ENCODE measurements at places on chromosomes 2 and 18. TPM values are rescaled to one million over a fixed set of nuclear protein-coding genes. Genes with fewer than 3 reads are reported as not detected.

DNA sequence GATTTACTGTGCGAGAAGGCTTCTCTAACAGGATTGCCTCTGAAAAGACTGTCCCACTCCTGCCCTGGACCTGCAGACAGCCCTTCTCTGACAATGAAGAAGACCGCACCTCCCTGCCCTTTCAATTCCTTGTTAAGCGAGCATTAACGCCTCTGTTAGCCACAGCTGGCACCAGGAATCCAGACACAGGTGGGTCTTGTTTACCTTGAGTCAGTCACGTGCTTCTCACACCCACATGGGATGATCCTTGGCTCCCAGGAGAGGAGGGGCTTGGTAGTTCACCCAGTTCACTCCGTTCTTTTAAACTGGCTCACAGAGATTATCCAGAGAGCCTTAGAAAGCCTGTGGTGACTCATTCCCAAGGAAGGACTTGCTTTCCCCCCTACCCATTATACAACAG is 410.5 kb upstream of the MEIS1 start:
- DNase-seq: no peak

DNA sequence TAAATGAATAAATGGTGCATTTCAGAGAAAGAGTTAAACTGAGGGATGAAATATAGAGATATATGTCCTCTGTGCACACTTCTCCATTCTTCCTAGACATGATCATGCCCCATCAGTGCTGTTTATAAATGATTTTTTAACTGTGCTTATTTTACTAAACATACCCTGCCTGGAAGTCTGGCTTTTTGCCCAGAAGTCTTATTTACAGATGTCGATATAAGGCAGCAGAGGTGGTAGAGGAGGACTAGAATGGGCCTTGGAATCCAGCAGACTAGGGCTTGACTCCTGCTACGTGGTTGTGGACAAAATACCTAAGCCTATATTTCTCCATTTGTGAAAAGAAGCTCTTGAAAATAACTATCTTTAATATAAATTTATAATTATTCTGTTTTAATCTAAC is 355.5 kb downstream of the RAD51AP2 start:
- no peak for DNase-seq

The KCTD1 gene
- total RNA-seq: 8.5 TPM

- no peak for DNase-seq
Measured at GRCh38 chr18:52163478-52163877, 176.5 kb upstream of the DCC start.

The EDAR gene
- total RNA-seq: not detected

The ARPC2 gene
- 291 TPM for total RNA-seq

DNA sequence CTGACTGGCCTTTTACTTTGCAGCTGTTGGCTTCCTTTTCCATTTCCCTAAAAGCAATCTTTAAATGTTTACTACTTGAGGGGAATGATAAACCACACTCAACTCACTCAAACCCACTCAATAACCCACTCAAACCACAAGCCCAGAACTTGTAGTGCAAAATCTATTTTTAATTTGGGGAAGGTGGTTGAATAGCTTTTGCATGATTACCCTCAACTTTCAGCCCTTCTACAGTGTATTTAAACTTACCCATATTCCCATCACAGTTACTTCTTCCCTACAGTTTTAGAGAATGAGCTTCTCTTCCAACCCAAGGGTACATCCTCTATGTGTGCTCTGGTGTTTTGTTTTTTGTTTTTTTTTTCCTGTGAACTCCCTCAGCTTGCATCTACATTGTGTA is 636.1 kb downstream of the TDRD15 start:
- DNase-seq: no peak

The ANKRD30BL gene
- total RNA-seq: 0.14 TPM

GRCh38 chr2:229173825-229174359 is 97.2 kb downstream of the PID1 start:
- no peak for DNase-seq

GRCh38 chr18:7807936-7808453 is 240.9 kb downstream of the PTPRM start:
- DNase-seq: no peak

The TSPYL6 gene
- not detected for total RNA-seq

DNA sequence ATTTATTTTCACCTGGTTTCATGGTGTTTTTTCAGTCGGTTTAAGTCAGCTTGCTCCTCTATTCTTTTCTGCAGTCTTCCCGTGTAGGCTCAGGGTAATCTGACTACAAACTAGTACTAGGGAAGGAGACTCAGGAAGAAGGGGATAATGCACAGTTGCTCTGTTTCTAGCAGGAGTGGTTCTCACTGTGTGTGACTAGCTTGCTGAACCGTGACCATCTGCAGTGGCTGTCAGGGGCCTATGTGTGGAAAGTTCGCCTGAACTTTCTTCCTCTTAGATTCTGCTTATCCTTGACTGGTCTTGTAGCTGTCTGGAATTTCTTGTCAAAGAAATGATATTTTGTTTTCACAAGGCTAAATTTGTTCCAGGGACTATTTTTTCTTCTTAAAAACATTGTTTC is 46.3 kb upstream of the AQP4 start:
- no peak for DNase-seq

GRCh38 chr2:25618676-25619075 is 54.7 kb downstream of the DTNB start:
- no peak for DNase-seq

GRCh38 chr2:97688062-97688827 is 18.7 kb downstream of the C2orf92 start:
- no peak for DNase-seq

DNA sequence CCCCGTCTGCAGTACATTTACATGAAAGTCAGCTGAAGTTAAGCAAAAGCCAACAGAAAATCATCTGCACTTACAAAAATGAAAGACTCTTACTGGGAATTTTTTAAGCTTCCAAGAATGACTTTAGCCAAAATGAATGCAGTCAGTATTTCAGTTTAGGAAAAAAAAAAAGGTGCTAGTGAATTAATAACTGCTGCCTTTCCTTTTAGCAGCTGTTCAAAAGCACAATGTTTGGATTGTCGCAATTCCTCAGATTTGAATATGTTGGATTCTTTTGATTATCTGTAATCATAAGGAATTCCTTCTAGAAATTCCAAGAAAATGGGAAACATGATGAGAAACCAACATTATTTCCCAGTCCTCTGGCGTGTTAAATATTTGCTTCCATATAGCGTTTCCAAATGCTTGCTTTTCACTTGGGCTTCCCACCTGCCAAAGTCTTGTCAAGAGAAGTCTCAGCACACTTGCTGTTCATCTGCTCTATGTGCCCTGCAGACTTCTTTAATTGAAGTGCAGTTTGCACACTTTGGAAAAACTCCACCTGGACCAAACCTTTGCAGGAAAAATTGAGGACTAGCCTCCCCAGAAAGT is 653.0 kb upstream of the SLC39A10 start:
- no peak for DNase-seq

- no peak for DNase-seq
Measured at GRCh38 chr2:155980941-155981560, 351.5 kb downstream of the NR4A2 start.

The CHAC2 gene
- total RNA-seq: 3.1 TPM

GRCh38 chr2:236593956-236594355 is 24.3 kb downstream of the ACKR3 start:
- DNase-seq: no peak

The LAMA3 gene
- total RNA-seq: 38.6 TPM

- DNase-seq: no peak
Measured at GRCh38 chr2:119478978-119479295, 45.3 kb downstream of the SCTR start.

DNA sequence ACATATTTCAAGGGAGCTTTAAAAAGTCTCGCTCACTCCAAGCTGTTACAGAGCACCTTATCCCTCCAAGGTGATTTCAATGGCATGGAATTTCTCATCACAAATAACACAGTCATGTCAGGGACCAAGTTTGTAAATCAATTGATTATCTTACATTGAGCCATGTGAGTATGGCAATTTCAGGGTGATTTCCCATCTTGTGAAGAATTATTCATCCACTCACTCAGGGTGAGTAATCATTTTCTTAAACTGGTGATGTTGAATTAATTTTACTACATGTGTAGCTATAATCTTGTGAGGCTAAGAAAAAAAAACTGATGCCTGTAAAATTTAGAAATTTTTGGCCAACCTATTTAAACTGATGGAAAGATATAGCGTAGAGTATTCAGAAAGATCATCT is 3.3 kb upstream of the ABCA12 start:
- DNase-seq: no peak

The LHCGR gene
- not detected for total RNA-seq

DNA sequence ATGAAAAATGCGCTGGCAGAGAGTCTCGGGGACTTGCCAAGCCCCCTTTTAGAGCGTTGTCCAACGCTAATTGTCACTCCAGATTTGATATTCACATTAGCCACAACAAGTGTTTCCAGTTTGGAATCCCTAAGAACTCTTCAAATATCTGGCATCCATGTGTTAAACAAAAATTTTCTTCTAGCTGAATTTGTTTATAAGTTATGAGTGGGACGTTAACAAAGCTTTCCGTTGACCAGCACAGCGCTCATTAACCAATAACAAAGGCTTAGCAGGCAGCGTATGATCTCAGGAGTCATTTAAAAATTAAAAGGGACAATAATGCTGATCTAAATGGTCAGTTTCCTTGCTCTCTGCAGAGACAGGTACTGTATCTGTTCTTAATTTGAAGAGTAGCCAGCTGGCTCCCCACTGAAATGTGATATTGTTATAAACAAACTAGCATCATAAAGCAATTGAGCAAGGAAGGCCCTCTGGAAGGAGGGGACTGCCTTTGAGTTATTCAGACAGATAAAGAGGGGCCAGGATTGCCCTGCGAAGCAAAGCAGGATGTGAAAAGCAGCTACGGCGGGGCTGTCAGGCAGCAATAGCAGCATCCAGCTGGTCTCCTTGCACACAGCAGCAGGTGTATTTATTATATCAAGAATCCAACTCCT is 337.2 kb upstream of the SALL3 start:
- DNase-seq: peak; percentile 25

DNA sequence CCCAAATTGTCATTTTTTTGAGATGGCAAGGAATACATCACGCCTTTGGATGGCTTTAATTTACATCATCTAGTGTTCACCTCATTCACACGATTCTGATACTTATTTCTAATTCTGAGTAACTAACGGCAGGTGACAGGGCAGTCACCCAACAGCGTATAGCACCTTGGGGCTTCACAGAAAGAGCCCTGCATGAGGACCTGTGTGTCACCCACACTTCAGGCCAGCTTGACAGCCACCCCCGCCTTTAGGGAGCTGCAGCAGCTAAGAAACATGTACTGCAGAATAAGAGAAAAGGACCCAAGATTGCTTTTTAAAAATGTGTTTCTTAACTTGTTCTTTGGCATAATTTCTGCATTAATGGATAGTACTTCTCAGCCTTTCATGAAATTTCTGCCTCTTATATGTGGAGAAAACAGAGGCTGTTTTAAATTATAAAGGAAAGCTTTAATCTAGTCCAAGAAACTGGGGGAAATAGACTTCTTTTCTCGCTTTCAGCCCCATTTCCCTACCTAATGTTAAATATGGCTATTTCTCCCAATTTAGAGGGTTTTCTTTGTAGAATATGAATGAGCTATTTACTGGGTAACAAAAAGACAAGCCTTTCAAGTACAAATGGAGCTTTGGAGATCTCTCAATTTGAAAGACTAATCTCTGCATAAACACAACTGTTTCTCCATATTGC is 245.1 kb downstream of the LDLRAD4 start:
- DNase-seq: peak; percentile 50

DNA sequence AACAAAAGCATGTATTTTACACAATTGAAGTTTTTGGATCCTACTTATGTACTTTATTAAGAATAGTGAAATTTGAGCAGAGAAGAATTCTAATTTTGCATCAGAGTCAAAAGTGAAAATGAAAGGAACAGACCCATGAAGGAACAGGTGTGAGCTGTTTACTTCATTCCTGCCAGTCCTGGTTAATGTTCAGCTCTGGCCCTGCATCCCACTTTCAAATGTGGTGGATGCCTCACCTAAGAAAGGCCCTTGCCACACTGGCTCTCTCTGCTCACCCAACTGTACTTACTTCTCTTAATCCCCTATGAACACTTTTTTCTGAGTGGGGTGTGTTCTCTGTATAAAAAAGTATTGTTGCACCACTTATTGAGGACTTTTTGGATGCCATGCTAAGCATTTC is 22.2 kb downstream of the FAM110C start:
- DNase-seq: no peak

The SPATA3 gene
- not detected for total RNA-seq

Data from posterior vena cava (tissue), 2 donors.